ENCODE measurements at places on chromosomes 3 and 15.

- no peak for DNase-seq
These were observed 252.5 kb downstream of the SUCLG2 start for GRCh38 chr3:67401921-67402320.

- DNase-seq = no peak
These were observed 84.5 kb downstream of the VGLL4 start for GRCh38 chr3:11558918-11559815.

DNA sequence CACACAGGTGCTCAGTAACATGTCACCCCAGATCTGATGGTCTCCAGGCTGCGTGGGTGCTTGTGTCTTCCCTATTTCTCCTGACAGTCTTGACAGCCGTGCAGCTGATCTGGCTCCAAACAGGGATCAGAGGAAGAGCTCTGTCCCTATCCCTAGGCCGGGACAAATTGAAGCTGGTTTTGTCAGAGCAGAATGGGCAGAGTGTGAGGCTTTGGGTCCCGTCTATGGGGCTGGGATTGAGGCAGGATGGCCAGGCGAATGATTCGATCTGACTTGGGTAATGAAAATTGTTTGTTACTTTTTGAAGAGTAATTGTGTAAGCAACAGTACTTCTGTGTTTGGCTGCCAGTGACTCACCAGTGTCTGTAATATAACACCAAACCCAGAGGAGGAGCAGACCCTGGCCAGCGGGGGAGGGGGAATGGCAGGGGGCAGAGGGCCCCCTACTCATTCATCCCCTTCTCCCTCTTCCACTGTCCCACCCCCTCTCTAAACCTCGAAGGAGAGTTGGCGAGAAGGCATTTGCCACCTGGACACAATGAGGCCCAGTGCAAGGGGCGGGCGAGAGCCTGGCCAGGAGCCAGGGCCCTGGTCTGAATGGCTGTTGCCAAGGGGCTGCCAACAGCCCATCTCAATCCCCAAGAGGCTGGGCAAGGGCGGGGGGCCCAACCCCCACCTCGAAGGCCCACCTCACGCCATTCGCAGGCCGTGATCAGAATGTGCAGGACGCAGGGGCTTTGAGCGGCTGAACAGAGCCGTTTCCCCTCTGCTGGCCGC is 4.9 kb upstream of the MAGEF1 start:
- DNase-seq = no peak

DNA sequence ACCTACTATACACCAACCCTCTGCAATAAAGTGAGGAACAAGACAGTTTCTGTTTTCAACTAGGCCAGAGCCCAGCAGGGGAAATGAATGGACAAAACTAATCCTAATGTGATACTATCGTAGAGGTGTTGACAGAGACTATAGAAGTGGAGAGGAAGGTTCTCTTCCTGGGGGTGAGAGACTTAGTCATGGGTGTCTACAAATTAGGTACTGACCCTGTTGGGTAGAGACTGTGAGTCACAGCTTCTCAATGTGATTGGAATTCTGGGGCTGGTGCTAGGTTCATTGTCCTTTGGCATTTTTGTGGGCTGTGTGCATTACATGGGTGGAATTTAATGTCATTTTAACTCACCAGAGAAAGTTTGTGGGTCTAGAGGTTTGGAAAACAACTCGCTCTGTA is 79.3 kb downstream of the ADAMTSL3 start:
- DNase-seq = no peak

DNA sequence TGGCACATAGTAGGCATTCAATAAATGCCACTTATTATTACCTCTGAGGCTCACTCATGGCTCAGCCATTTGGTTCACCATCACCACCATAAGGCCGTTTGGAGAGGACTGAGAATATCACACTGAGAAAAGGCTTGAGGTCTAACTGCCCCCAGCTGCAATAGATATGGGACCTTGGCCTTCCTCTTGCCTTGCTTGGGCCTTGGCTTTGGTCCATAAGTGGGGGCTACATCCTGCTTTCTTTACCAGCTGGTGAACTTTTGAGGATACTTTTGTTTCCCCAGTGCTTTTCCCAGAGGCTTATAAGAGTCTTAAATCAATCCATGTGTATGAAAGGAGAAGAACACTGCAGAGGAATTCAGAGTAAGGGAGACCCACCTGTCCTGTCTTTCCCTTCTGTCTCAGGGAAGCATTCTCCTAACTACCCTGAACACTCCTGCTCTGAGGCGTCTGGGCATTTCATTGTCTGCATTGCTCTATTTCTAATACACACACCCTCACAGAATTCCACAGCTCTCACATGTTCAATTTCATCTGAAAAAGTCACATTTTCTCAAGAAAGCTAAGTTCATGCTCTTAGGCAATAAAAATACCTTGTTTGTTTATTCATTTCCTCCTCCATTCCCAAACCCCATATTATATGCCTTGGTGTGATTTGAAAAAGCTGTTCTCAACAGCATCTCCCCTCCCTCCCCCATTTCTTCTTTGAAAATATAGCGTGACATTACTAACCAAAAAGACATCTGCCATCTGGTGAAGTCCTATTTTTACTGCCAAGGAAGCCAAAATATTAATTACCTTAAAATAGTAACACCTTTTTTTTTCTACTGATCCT is 22.5 kb upstream of the KCNMB2 start:
- no peak for DNase-seq

DNA sequence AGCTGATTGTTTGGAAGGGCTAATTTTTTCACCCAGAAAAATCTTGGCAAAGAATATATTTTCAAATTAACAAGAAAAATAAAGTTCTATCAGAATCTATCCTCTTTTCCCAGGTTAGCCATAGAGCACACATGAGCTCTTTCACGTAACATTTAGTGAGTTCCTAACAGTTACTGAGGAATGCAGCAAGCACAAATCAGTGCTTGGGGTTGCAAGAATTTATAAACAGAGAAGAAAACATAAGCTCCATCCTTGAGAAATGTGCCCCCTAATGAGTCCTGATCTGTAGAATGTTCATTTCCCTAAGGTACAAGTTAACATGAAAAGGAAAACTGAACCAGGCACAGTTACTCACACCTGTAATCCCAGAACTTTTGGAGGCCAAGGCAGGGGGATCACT is 13.9 kb downstream of the EOGT start:
- DNase-seq = no peak

DNA sequence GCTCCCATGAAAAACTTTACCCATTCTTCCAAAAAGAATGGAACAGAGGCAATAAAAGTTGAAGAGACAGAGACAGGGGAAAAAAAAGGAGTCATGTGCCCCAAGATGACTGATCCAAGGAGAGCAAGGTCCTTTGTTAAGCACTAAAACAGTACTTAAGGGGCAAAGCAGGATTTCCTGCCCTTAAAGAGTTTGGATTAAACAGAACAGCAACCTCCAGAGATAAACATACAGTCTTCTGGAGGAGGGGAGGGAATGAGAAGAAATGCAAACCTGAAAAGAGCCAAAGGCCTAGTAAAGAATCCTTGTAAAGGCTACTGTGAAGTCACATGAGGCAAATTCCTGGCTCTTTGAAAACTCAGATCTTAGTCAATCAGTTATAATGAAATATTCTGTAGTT is 38.2 kb downstream of the SHQ1 start:
- no peak for DNase-seq
